Upper lobe of right lung (tissue), 1 donor: ENCODE measurements at places on chromosomes 2 and 18. TPM values are rescaled to one million over a fixed set of nuclear protein-coding genes. Genes with fewer than 3 reads are reported as not detected.

- DNase-seq: peak; percentile 47
Measured at GRCh38 chr2:240292035-240292574, 143.4 kb upstream of the GPC1 start.

DNA sequence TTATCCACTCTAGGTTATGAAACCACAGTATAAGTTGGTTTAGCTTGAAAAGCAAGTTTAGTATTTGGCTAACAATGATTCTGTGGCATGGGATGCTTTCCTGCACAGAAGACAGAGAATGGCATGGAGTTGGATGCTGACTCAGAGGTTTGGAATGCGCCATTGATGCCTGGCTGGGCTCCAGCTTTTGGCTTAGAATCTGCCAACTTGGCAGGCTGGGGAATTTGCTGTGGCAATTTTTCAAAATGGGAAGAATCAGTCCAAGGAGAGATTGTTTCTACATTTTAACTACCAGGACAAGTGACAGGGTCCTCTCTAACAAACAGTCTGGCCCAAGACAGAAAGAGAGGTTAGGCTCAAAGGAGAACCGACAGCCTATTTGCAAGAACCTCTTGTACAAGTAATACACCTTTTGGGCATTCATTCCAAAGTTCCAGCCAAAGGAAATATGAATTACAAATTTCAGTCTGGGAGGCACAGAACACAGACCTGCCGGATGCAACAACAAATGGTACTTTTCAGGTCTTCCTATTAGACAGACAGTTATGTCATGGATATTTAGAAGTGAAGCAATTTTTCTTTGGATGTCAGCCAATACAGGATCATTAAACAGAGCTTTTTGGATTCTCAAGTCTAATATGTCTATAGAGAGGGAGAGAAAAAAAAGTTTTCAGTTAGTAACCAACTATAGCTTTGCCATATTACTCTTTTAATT lies 1027.7 kb downstream of the TMEM182 start:
- DNase-seq: peak; percentile 72

DNER gene
- total RNA-seq: 0.14 TPM

DNA sequence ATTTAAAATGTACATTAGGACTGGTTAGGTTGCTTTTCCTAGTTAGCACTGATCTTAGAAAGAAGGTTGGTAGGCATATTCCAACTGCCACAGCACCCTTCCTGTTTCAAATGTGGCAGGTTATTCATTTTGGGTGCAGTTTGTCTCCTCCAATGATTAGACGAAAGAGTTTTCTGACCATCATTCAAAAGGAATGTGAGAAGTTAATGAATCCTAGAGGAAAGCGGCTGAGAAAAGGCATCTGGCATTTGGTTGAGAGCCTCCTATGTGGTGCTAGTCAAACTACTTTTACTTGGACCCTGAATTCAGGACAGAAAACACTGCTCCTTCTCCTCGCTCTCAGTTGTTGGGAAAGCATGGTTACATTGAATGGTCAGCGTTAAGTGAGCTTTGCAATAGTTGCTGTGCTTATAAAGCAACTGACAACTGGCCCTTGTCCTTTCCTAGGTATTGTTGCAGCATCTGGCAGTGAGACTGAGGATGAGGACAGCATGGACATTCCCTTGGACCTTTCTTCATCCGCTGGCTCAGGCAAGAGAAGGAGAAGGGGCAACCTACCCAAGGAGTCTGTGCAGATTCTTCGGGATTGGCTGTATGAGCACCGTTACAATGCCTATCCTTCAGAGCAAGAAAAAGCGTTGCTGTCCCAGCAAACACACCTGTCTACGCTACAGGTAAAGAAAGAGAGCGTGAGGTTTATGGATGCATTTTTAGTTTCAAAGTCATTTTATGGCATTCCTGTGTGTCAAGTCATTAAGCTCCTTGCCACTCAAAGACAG lies 6.1 kb downstream of the TGIF1 start:
- no peak for DNase-seq

- DNase-seq: no peak
Measured at GRCh38 chr18:69838620-69839411, 108.9 kb downstream of the CD226 start.

CD207 gene
- 3.6 TPM for total RNA-seq

DNA sequence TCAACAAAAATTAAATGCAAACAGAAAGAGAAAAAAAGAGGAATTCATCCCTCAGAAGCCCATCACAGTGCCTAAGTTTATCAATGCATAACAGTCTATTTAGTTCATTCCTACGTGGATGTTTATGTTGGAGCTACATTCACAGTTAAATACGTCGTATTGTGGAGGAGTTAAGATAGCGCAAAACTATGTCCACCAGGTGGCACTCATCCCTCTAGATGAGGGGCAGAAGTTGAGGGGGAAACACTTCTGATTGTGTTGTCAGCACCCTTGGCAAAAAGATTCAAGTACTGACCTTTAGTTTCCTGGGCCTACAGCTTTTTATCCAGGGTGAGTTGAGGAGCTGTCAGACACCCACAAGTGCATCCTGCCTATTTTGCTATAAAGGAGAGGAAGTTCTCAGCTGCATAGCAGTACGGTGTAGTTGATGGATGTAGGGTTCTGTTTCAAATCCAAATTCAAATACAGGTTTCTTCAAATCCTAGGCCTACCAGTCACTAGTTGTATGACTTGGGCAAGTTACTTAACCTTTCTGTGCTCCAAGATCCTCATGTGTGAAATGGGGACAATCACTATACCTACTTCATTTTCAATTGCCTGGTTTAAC lies 26.8 kb upstream of the MYO1B start:
- no peak for DNase-seq

PROM2 gene
- 6.0 TPM for total RNA-seq

DNA sequence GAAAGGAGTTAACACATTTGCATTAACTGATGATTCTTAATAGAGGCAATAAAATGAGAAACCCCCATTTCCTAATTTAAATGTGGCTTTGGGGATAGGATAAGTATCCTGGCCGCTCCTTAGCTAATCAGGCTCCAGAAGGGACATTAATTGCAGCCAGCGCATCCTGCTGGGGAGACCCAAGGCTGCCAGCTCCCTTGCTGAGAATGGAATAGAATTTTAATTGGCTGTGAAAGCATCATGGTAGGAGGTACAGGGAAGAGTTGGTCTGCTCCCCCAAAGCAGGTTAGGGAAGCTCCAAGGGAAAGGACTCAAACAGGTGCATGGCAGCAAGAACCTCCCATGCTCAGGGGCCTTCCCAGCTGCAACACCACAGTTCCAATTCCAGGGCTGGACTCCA lies 71.4 kb downstream of the MARCHF4 start:
- no peak for DNase-seq

GRCh38 chr2:112834396-112835037 lies 2.1 kb downstream of the IL1B start:
- no peak for DNase-seq

GRCh38 chr2:45342-46130 lies 769 bp downstream of the FAM110C start:
- DNase-seq: peak; percentile 67

- no peak for DNase-seq
Measured at GRCh38 chr18:47983946-47984345, 53.5 kb upstream of the SMAD2 start.

- DNase-seq: no peak
Measured at GRCh38 chr2:217777906-217778305, 224.9 kb downstream of the TNS1 start.

TBR1 gene
- total RNA-seq: not detected

DNA sequence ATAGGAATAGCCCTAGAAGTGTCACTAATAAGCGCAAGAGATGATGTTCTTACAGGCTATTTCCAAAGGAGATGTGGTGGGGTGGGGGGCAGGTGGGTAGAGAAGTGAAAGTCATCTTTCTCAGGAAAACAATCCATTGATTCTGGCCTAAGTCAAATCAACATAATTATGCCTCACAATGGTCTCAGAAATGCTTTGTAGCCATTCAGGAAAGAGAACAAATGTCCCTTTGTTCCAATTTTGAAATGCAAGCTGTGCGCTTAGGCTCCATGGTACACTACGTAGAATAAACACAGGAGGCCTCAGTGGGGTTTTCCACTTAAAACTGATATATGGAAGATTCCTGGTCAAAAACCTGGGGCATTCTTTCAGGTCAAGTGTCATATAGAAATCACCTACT lies 529.9 kb upstream of the KLHL29 start:
- no peak for DNase-seq

VPS4B gene
- 58.7 TPM for total RNA-seq
